ENCODE measurements at places on chromosomes 16 and 17. TPM values are rescaled to one million over a fixed set of nuclear protein-coding genes. Genes with fewer than 3 reads are reported as not detected.

Gene RCVRN
- total RNA-seq: not detected

Gene PRKCB
- total RNA-seq: 11.3 TPM

Gene SLC22A31
- 12.1 TPM for total RNA-seq

Gene KCNJ12
- total RNA-seq: 2.3 TPM

Gene CDH13
- 0.48 TPM for total RNA-seq

Gene CYGB
- total RNA-seq: 5.1 TPM

Gene IRX6
- total RNA-seq: 0.14 TPM

Gene HIGD1B
- total RNA-seq: not detected

Gene OTOA
- total RNA-seq: 0.07 TPM

Gene KIF2B
- total RNA-seq: not detected

Gene KIF18B
- 62.2 TPM for total RNA-seq

Gene CACNG1
- total RNA-seq: not detected

Gene RND2
- total RNA-seq: 50.2 TPM

- DNase-seq: no peak
Observed at GRCh38 chr17:21002309-21003006, 40.4 kb downstream of the USP22 start.

DNA sequence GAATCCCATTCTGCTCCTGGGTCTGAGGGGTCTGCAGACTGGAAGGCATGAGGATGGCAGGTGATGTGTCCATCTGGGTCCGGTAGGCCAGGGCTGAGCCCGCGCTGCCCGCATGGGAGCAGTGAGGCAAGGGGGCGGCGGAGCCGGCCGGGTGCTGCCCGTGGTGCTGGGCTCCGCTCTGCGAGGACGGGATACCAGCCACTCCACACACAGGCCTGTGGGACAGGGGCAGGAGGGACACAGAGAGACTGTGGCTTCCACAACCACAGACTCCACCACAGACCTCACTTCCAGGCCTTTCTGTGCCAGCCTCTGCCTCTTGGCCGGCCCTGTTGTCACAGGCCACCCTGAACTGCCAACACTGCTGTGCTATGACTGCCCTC is 25.4 kb downstream of the MAP1LC3B start:
- no peak for DNase-seq

DNA sequence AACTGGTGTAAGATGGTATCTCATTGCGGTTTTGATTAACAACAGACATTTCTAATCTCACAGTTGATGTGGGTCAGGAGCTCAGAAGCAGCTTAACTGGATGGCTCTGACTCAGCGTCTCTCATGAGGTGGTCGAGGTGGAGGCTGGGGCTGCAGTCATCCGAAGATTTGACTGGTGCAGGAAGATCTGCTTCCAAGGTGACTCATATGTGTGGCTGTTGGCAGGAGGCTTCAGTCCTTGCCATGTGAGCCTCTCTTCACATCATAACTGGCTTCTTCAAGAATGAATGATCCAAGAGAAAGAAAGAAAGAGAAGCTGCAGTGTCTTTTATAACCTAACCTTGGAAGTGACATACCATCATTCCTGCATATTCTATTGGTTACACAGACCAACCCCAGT is 376.1 kb downstream of the SEC14L1 start:
- no peak for DNase-seq

- no peak for DNase-seq
Observed at GRCh38 chr17:29444589-29444988, 54.4 kb downstream of the TAOK1 start.

DNA sequence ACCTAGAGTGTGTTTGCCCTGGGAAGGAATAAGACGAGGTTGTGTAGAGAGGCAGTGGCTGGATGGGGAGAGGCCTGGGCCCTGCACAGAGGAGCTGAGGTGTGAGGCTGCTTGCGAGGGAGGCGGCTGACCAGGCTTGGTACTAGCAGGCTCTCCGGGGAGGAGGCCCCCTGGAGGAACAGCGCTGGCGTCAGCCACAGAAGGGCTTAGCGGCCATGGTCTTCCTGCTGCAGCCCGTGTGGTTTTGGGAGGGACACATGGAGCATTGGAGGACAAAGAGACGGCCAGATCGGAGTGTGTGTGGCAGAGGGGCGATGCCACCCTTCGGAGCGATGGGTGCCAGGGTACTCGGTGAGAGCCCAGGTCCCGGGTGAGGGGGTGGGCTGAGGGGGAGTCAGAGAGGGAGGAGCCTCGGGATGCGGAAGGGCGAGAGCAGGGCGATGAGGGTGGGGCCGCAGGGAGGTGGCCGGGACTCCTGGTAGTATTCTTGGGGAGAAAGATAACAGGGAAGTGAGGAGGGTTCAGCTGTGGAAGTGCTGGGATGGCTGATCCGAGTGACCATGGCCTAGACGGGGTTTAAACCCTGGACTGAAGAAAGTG is 8.3 kb downstream of the BANP start:
- no peak for DNase-seq

DNA sequence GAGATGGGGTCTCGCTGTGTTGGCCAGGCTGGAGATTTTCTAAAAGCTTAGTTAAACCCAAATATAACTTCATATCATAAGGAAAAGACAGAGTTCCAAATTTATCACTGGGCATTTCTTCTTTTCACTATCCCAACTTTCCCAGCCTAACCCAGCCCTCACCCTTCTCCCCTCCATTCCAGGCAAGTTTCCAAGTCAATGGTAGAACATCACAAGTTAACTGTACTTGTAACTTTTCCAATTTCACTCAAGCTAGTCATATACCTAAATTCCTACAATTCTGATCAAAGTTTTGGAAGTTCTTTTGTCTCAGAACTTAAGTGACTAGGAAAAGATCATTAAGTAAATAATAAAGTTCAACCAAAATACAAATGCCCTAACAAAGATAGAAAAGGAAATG is 61.2 kb downstream of the USP32 start:
- no peak for DNase-seq

- DNase-seq: no peak
Observed at GRCh38 chr17:38453951-38454421, 25.7 kb downstream of the ARHGAP23 start.

DNA sequence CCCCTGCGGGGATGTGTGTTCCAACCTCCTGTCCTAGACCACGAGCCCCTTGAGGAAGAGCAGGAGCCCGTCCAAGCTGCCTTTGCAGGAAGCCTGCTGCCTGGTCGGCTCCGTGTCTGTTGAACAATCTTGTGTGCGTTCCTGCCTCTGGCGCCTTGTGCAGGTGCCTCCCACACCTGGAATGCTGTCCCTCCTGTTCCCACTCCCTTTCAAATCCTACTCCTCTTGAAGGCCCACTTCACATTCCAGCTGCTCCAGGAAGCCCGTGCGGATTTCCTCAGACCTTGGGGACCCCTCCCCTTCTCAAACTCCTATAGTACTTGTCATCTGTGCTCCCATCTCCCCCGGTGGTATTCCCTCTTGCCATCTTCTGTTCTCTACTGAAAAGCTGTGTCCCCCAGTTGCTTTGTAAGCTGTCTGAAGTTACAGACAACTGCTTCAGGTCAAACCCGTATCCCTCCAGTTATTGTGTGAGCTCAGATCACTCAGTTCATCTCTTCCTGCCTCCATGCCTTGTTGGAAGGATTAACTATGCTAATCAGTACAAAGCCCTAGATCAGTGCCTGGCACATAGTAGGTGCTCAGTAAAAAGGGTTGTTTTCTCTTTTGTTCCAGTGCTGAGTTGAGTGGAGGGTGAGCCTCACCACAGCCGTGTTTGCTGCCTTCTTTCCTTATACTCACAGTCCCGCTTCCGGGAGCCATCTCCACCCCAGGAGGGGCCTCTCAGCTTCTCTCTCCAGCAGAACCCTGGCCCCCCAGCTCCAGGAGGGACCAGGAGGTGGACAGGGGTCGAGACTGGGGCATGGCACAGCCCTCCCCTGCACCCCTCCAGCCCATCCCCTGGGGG is 241.8 kb upstream of the CIBAR2 start:
- DNase-seq: no peak

DNA sequence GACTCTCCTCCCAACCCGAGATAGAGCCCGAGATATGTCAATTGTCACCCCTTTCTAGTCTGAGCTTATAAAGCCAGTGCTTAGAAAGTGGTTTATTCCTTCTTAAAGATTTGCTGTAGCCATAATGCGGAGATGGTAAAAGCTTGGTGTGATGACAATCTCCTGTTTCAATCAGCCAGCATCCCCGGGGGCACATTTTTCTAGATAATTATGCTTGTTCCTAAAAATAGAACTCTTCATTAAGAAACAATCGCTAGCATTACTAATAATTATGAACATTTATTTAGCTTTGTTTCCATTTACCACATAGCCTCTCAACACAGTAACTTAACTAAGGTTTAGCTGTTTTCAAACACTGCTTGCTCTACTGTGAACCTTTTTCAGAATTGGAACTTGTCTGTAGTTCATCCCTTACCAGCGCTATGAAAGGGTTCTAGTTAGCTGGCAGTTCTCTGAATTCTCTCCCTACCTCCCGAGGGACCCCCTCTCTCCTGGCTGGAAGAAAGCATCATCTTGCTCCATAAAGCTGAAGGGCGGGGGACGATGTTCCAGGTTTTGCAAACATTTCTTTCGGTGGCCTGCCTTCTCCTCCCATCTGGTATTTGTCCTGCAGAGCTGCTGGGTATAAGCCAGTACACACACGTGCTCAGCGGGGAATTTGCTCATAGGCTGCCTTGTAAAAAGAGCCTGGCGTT is 922 bp upstream of the MRPL58 start:
- DNase-seq: no peak

GRCh38 chr17:80998118-80998747 is 6.6 kb downstream of the CHMP6 start:
- no peak for DNase-seq

DNA sequence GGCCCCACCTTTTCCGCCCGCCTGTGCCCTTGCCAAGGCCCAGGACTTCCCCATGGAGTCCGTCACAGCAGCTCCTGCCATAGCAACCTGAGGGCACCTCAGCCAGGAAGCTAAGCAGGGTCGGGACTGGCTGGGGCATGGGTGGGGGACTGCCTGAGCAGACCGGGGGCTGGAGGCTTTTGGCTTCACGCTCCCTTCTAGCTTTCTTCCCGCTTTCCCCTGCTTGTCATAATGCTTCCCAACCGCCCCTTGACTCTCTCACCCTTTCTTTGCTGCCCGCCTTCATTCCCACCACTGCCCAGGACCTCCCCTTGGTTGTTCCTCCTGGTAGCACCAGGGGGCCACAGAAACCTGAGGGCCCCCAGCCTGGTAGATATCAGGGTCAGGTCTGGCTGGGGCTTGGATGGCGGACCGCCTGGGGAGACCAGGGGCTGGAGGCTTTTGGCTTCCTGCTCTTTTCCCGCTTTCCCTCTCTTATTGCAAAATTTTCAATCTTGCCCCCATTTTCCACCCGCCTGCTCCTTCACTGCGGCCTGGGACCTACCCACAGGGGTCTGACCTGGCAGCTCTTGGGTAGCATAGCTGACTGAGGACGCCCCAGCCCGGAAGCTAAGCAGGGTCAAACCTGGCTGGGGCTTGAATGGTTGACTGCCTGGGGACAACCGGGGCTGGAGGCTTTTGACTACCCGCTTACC is 2287.7 kb downstream of the TP53TG3F start:
- no peak for DNase-seq

- no peak for DNase-seq
Observed at GRCh38 chr17:76268015-76268749, 3.0 kb downstream of the UBALD2 start.

GRCh38 chr17:50129353-50129727 is 620 bp downstream of the SAMD14 start:
- DNase-seq: no peak

DNA sequence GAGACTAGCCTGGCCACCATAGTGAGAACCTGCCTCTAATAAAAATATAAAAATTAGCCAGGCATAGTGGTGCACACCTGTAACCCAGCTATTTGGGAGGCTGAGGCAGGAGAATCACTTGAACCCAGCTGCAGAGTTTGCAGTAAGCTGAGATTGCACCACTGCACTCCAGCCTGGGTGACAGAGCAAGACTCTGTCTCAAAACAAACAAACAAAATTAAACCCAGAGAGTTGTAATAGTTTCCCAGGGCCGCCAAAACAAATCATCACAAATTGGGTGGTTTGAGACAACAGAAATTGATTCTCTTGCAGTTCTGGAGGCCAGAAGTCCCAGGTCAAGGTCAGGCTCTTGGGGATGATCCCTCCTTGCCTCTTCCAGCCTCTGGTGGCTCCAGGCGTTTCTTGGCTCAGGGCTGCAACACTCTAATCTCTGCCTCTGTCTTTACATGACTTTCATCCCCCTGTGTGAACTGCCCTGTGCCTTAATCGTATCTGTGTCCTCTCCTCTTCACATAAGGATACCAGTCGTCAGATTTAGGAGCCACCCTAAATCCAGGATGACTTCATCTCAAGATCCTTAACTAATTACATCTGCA is 100.3 kb upstream of the NOL11 start:
- no peak for DNase-seq

DNA sequence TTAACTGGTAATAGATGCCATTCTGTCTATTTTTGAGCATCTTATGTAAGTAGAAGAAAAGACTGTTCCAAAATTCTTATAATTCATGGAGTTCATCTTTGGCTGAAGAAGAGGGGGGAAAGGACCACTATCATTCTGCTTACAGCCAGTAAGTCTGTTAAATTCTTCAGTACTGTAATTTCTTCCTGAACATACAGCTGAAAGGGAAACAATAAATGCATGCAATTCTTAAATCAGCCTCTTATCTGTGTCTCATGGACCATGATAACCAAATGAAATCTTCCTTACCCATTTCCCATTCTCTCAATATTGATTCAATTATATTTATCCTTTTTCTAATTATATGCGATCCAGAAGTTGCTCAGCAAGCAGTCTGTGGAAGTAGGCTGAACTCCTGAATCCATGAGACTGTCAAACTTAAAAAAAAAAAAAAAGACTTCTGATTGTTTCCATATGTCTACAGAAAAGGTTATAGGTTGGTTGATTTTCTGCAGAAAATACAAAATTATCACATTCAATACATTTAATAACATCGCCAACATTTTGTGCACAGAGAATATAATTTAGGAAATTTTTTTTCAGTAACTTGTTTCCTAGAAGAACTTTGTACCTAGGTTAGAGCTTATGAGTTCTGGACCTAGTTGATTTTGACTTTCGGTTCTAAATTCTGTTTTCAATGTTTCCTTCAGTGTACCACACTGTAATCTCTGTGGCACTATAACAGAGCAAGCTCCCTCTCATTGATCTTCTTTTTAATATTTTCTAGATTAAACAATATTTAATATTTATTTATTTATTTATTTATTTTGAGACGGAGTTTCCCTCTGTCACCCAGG is 1.2 kb upstream of the ABCA9 start:
- DNase-seq: no peak
